ENCODE measurements at places on chromosomes 6 and 20. TPM values are rescaled to one million over a fixed set of nuclear protein-coding genes. Genes with fewer than 3 reads are reported as not detected.

The SUMO4 gene
- total RNA-seq, result not detected

The RBM24 gene
- 1.9 TPM for total RNA-seq

The MLN gene
- not detected for total RNA-seq

The TRIM27 gene
- 32.7 TPM for total RNA-seq

The SPDEF gene
- not detected for total RNA-seq

The FAM217B gene
- 6.9 TPM for total RNA-seq
